Activated CD4-positive, alpha-beta T cell treated with anti-CD3 and anti-CD28 coated beads, Interleukin-2, amount 50 U/mL, for 1 hour (primary cell): ENCODE measurements at places on chromosomes 2 and 18.

- DNase-seq, result no peak
These were observed 19.1 kb upstream of the ITGA6 start for GRCh38 chr2:172408143-172408766.

DNA sequence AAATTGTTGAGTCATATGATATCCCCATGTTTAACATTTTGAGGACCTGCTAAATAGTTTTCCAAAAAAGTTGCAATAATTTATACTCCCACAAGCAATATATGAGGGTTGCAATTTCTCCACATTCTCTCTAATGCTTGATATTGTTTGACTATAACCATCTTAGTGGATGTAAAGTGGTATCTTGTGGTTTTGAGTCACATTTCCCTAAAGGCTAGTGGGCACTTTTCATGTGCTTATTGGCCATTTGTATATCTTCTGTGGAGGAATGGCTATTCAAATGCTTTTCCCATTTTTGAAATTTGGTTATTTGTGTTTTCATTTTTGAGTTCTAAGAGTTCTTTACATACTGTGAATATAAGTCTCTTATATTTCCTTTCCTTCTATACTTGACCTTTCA, 82.7 kb downstream of the SCG2 start:
- DNase-seq, result no peak

GRCh38 chr2:97963880-97964279, 31.9 kb downstream of the TMEM131 start:
- DNase-seq, result no peak

GRCh38 chr18:78521136-78521535, 458.5 kb upstream of the SALL3 start:
- no peak for DNase-seq

GRCh38 chr18:5420906-5421305, 122.9 kb downstream of the EPB41L3 start:
- DNase-seq, result no peak

- no peak for DNase-seq
These were observed 97.7 kb downstream of the XRCC5 start for GRCh38 chr2:216206821-216207220.

GRCh38 chr2:223957092-223957851, at the start of gene MRPL44:
MRPL44 (plus strand) TSS chr2:223957463; CDS start chr2:223957473, 10 bp downstream.
- DNase-seq, result peak; percentile 98

DNA sequence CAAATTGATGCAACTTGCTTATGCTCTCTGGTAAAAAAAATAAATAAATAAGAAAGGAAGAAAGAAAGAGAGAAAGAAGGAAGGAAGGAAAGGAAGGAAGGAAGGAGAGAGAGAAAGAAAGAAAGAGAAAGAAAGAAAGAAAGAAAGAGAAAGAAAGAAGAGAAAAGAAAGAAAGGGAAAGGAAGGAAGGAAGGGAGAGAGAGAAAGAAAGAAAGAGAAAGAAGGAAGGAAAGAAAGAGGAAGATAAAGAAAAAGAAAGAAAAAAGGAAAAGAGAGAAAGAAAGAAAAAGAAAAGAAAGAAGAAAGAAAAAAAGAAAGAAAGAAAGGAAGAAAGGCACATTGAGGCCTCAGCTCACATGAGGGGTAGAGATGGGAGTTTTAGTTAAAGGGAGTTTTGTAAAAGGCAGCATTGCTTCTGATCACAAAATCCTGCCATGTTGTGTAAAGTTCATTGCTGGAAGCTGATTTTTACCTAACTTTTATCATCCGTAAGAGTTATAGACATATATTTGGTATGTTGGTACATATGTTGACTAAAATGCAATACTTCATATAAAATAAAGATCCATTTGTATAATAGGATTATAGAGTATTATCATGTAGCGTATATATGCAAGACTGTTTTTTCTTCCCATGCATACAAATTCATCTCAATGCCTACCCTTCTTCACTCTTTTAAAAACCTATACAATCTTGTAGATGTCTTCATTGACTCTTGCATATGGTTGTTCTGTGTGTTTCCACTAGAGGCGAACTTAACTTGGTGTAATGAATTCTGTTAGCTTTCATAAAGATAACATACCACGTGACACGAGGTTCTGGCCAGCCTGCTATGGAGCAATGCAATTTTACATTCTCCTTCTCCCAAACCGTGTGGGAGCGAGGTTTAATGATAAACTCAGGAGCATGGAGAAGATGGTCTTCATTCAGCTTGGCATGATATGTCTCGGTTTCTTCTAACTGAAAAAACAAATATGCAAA, 32.8 kb downstream of the MYOM1 start:
- DNase-seq, result no peak

- DNase-seq, result no peak
These were observed 132.3 kb downstream of the TTC32 start for GRCh38 chr2:19769513-19769912.

GRCh38 chr2:203878063-203878462, 10.5 kb downstream of the CTLA4 start:
- DNase-seq, result no peak

- DNase-seq, result no peak
These were observed 58.2 kb downstream of the COPS8 start for GRCh38 chr2:237143676-237144440.

DNA sequence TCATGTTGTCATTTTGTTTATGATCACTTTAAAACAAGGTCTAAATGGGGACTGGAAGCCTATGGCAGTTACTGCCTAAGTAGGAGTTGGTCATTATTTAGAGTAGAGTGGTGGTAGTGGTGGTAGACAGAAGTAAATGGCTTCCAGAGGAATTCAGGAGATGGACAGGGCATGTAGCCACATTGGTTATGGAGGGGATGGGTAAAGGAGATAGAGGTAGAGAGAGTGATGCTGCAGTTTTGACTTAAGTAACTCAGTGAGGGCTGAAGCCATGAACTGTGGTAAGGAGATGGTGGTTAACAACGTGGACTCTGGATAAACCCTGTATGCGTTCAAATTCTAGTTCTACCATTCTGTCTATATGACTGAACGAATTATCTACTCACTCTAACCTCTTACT, 61.6 kb upstream of the NOSTRIN start:
- DNase-seq, result no peak

GRCh38 chr2:42297322-42297936, 63.6 kb downstream of the COX7A2L start:
- DNase-seq, result no peak

GRCh38 chr2:26979741-26980140, 9.3 kb downstream of the MAPRE3 start:
- no peak for DNase-seq

GRCh38 chr2:8328217-8328616, 353.6 kb upstream of the ID2 start:
- no peak for DNase-seq

DNA sequence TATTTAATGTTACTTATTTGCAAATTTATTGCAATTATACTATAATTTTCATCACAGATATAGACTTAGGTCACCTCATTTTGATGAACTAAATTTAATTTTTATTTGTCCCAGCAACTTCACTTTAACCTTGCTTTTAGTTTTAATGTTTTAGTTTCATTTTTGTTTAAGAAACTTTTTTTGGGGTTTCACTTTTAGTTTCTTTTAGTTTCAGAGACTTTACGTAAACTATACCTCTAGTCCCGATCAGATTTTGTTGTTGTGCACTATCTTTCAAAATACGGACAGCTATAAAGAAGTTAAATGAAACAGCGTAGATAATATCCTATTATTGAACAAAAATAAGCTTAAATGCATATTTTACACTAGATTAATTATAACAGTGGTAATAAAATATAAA, 460.5 kb downstream of the ERBB4 start:
- DNase-seq, result no peak

- no peak for DNase-seq
These were observed 121.3 kb upstream of the ZFP36L2 start for GRCh38 chr2:43347746-43348145.

DNA sequence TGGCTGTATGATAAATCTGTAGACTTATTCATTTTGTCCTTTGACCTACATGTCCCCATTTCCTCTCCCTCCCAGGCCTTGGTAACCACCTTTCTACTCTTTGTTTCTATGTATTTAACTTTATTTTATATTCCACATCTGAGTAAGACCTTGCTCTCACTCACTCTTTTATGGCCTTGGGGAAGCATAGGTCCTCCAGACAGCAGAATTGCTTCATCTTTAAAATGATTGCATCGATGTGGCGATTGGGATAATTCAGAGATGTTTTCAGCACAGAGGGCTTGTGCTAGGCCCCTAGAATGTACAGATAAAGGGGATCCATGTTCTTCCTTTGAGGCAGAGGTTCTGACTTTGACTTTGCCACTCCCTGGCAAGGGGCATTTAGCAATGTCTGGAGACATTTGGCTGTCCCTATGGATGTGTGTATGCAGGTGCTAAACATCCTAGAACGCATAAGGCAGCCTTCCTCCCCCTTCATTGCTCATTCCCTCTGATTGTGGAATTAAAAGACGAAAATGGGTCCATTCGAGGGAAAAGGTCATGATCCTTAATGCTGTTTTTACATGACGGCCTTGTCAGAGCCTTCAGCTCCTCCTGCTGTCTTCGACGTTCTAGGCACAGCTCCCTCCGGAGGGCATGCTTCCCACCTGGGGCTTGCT, 1.2 kb upstream of the GPR39 start:
- no peak for DNase-seq

DNA sequence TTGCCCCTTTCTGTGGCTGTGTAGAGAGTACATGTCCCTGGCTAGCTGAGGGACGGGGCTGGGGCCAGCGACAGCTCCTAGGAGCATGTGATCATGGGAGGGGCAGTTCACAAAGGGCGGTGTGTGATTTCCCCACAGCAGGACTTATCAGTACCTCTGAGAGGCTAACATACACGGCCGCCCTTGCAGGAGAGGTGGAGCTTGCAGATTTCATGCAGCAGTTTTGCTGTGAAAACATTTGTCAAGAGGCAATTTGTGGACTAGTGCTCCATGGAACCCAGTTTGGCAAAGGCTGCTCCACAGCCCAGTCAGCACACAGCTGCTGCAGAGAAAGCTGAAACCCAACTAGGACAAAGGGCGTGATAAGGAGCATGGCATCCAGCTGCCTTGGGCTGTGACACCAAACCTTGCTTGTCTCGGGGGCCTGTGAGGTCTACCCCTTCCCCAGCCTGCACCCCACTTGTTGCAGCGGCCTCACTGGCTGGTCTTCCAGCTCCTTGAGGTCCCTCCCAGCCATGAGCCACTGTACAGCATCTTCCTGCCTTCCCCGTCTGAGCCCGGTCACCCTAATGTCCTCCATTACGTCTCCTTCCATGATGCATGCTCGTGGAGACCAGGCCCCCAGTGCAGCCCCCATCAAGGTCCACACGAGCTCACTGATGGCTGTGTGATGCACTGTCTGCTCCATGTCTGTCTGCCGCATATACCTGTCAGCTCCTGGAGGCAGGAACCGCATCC, 121.4 kb upstream of the HDAC4 start:
- DNase-seq, result no peak

- no peak for DNase-seq
These were observed 43.5 kb downstream of the ATP6V1C2 start for GRCh38 chr2:10764896-10765295.
